H9 (cell line): ENCODE measurements at places on chromosomes 6 and 20.

GRCh38 chr6:75283907-75284631, 523 bp downstream of the TMEM30A start:
- DNase-seq: peak; percentile 43

GRCh38 chr6:44062771-44063560, 64.3 kb downstream of the MRPL14 start:
- DNase-seq: peak; percentile 90

DNA sequence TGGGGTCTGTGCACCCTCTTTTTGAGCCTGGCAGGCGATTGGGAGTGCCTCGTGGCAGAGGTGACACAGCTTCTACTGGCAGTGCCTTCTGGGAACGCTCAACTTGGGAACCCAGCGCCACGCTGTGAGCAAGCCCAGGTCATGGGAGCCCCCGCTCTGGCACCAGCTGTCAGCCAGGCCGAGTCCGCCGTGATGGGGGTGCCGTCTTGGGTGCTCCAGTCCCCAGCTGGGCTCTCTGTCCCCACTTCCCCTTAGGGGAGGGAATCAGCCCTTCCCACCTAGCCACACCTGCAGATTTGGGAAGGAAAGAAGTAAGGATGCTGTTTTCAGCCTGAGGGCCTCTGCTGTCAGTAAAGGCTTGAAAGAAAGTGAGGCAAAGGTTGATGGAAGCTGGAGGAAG, 31.0 kb upstream of the NTSR1 start:
- no peak for DNase-seq

GRCh38 chr6:169241688-169242350, 11.8 kb downstream of the THBS2 start:
- DNase-seq: no peak
